ENCODE measurements at places on chromosomes 11 and 22.

GRCh38 chr11:109048098-109048497 lies 373.9 kb upstream of the C11orf87 start:
- DNase-seq, result no peak

DNA sequence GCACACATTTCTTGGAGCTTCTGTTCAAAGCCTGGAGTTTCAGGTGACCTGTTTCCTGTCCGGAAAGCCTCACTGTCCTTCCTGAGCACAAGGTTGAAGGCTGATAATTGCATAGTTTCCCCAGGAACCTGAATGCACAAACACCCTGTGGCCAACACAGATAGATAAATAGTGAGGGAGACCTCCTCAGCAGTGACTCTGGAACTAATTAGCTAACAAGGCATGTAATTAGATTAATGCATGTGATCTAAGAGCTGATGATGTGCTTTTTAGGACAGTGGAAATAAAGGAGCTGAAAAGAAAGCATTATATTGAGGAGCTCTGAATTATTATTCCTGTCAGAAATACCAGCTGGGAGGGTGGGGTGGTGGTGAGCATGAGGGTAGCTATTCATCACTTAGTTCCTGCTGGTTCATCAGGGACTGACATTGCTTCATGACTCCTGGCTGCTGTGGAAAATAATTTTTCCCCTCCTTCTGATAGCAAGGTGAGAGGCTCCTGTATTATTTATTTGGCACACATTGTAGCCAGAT lies 101.1 kb downstream of the NELL1 start:
- DNase-seq, result no peak

GRCh38 chr22:38758276-38758945 lies 2.6 kb upstream of the SUN2 start:
- peak; percentile 64 for DNase-seq

GRCh38 chr11:88576741-88577140 lies 239.2 kb upstream of the CTSC start:
- no peak for DNase-seq

GRCh38 chr11:66956689-66957290 lies 1.4 kb downstream of the PC start:
- DNase-seq, result no peak

DNA sequence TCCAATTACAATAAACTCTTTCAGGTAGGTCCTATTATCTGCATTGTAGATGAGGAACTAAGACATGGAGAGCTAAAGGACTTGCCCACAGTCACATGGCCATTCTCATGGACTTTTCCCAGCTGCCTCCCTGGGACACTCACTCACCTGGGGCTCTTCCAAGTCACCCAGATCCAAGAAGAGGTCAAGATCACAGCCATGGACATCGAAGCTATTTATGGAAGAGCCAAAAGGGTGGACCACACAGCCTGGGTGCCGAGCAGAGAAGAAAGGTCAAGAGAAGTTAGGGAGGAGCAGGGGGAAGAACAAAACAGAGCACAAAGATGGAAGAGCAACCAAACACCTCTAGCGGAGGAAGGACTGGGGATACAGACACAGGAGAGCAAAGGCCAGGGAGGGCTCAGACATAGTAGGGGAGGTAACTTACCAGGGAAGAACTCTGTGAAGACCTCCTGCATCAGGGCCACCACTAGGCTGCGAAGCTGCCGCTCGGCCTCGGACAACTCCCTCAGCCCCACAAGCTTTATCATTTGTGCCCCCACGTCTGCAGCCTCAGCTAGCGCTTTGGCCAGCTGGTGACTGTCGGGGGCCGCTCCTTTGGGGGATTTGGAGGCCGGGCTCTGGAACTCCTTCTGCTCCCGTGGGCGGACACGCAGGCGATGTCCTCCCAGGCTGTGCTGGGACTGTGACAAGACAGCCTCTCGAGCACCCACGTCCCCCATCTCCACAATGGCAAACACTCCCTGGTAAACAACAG lies 7.4 kb upstream of the EEF1G start:
- no peak for DNase-seq

- no peak for DNase-seq
Measured at GRCh38 chr11:17602105-17603001, 55.3 kb downstream of the OTOG start.

Data from stimulated activated CD4-positive, alpha-beta T cell treated with anti-CD3 and anti-CD28 coated beads, TNF-alpha, amount 100 ng/mL, for 1 hour (primary cell).